ENCODE measurements at places on chromosomes 16 and 17.

- DNase-seq, result no peak
Observed at GRCh38 chr16:886084-886543, 84.7 kb downstream of the LMF1 start.

DNA sequence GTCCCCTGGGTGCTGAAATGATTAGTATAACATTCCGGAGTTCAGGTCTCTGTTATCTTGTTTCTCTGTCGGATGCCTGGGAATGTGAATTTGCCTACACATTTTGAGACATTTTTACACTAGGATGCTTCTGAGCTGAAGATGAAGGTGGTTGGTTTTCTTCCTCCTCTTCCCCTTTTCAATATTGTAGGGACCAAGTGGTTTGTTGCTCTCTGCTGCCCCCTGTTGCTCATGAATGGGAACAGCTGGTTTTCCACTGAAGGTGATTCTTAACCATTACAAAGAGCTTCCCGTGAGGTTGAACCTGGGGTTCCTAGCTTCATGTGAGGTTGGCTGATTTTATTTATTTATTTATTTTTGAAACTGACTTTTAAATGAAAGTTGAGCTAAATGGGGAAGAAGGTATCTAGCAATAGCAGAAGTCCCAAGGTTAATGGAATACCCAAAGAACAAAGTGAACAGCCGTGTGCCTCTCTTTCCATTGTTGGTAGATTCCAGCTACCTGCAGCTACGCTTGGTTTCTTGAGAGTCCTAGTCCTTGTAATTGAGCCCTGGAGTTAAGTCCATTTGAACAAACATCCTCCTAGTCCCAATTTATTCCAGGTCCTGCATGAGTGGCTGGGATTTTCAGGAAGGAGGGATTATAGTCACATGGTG is 983.9 kb upstream of the EEF2KMT start:
- no peak for DNase-seq

DNA sequence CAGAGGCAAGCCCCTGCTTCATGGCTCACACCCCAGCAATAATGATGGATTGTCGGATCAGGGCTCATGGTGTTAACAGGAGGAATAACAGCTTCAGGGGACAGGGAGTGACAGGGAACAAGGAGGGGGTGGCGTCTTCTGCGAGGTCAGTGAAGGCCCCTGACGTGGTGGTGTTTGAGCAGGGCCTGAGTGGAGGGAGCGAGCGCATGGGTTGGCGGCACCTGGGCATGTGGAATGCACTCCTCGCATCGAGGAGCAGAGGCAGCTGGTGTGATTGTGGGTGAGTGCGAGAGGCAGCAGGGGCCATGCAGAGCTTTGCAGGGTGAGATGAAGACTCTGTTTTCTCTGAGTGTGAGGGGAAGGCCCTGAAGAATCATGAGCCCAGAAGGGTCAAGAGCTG is 33.3 kb downstream of the CLUAP1 start:
- no peak for DNase-seq

- no peak for DNase-seq
Observed at GRCh38 chr17:39742856-39743436, 5.2 kb downstream of the GRB7 start.

GRCh38 chr17:34991606-34992005 is 11.3 kb downstream of the LIG3 start:
- no peak for DNase-seq
